Activated naive CD4-positive, alpha-beta T cell treated with anti-CD3 and anti-CD28 coated beads, Interleukin-2, amount 50 U/mL, for 72 hours (primary cell): ENCODE measurements at places on chromosomes 7 and 10. TPM values are rescaled to one million over a fixed set of nuclear protein-coding genes. Genes with fewer than 3 reads are reported as not detected.

TSPAN33 gene
- 8.1 TPM for total RNA-seq

SAMD9 gene
- total RNA-seq: 16.3 TPM

TEX36 gene
- total RNA-seq: not detected

TMEM236 gene
- total RNA-seq: 0.05 TPM

CDC14C gene
- total RNA-seq: not detected

ZNF735 gene
- total RNA-seq: not detected

GRCh38 chr10:17316488-17317170, 88.6 kb downstream of the VIM start:
- no peak for DNase-seq

- no peak for DNase-seq
These were observed 338.8 kb downstream of the ELMO1 start for GRCh38 chr7:37109843-37110242.

- no peak for DNase-seq
These were observed 168.3 kb upstream of the PPP1R3A start for GRCh38 chr7:114086914-114087652.

DNA sequence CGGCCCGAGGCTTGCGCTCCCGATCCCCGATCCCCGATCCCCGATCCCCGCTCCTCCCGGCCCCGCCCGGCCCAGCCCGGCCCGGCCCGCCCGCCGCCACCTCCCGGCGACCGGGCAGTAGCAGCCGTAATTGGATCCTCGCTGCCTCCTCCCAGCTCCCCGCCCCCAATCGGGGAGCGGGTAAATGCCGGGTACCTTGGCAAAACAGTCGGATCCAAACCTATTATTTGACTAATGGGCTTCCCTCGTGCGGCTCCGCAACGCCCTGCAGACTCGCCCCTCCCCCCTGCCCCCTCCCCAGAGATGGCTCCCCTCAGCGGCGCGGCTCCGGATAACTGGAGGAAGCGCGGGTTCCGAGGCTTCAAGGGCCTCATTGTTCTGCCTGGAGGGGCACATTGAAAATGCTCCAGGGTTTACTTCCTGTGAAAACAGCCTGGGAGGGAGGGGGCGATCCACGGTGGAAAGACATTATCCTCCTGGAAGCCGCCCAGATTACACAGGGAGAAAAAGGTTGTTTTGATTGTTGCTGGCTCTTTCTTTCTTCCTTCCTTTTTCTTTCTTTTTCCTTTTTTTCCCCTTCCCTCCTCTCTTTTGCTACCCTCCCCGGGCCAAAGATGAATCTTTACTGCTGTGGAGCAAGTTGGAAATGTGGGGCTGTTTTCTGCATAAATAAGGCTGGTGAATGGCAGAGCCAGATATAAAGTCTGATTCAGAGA, 94.7 kb upstream of the ZMIZ1 start:
- DNase-seq: no peak

DNA sequence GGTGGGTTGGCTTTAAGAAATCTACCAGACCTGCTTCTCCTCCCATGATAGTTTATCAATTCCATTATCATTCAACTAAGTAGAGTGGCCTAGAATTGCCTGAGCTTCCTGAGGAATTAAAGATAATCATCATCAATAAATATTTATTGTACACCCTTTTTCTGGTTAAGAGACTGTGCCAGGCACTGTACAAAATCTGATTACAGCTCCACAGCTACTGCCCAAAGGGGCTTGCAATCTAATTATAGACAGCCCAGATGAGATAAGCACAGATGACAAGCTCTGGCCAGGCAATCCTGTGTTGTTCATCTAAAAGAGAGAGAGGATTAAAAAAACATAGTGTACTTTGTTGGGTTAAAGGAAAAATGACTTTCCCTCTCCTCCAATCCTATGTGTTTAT, 586.4 kb downstream of the GATA3 start:
- no peak for DNase-seq

- DNase-seq: peak; percentile 45
These were observed 1.3 kb upstream of the SLC26A5 start for GRCh38 chr7:103447073-103447960.

DNA sequence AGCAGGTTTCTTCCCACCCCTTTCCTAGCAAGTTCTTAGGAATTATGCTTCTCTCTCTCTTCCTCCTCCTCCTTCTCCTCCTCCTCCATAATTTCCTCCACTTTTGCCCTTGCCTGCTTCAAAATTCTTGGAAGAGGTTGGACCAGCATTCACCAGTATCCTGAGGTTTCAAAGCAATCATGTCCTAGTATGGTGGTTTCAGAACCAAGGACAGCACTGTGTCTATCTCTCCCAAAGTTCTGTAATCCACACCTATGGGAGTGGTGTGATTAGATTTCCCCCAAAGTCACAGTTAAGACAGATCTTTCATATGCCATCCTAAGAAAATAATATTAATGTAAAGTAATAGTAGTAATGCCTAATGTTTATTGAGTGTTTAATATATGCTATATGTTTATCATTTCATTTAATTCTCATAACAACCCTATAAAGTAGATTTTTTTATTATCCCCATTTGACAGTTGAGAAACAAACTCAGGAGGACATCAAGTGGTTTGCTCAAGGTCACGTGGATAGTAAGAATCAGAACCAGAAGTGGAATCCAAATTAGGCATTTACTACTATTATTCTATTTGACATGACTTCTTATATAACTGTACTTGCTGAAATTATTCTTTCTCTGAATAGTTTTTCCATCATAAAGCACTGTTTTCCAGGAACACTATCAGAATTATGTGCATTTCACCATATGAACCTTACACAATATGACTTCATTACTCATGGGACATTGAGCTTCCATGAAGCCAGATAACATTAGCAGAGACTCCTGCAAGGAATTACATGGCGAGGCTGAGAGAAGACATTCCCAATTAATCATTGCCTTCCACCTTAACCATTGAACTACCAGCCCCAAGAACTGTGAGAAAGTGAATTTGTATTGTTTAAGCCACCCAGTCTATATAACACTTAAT, 91.4 kb downstream of the IPMK start:
- DNase-seq: no peak
